ENCODE measurements at places on chromosomes 12 and 14.

DNA sequence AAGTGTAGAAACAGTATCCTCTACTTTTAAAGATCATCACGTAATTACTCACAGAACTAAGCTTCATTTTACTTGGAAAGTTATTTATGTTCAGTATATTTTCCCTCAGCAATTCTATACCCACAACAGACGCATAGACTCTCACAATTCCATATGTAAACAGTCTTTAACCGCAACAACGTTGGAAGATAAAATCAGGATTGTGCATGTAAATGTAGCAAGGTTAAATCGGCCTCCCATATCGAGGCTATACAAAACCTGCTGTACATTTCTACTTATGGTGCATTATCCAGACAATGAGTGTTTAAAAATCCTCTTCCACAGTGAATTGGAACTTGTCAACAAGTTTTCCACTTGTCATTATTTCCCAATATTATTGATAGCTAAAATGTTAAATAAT, 581.1 kb downstream of the SLC16A7 start:
- no peak for DNase-seq

- no peak for DNase-seq
These were observed 299.4 kb downstream of the SLC16A7 start for GRCh38 chr12:59895166-59895775.

- no peak for DNase-seq
These were observed 116.6 kb downstream of the SLC35F4 start for GRCh38 chr14:57749267-57749666.

- DNase-seq = no peak
These were observed 37.7 kb downstream of the FGD4 start for GRCh38 chr12:32437095-32437515.

DNA sequence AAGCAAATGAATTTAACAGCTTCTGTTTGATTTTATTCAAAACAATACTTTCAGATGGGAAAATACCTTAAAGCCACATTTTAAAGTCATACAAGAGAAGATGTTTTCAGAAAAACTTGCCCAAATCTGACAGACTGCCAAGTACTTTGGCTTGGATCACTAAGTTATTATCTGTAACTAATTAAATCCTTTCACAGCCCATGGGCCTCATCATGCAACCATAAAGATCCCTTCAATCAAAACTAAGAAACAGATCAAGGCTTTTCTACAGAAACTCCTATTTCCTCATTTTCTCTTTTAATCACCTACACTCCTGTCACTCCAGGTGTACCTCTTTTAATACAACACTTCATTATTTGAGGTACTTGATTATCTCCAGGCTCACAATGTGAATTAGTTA, 28.1 kb downstream of the BLTP3B start:
- no peak for DNase-seq

GRCh38 chr14:51653079-51653774, 1.5 kb downstream of the FRMD6 start:
- DNase-seq = no peak

GRCh38 chr12:121427556-121428050, 27.7 kb downstream of the RNF34 start:
- DNase-seq = no peak

DNA sequence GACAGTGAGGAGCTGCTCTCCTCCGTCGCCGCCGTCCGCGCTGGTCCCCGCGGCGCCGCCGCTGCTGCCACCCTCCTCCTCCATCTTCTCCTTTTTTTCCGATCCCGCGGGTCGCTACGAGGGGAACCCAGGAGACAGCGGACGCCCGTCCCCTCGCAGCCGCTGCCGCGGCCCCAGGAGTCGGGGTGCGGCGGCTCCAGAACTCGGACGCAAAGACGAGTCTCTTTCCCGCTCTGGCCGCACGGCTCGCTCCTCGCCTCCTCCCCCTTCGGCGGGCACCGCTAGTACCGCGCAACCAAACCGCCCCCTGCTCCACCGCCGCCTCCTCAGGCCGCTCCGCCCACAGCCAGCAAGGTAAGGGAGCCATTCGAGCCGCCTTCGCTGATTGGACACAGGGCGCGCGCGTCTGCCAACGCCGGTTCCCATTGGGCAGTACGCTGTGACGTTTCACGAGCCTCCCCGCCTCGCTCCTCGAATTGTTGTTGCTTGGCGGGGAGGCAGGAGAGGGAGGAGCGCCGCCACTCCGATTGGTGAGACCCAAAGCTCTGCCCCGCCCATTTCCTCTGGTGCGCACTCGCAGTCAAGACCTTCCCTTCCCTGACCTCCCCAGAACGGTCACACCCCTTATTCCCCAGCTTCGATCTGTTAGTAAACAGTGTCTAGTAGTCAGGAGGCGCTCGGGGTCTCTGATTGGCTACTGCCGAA, at the start of gene RPS6KA5:
Gene RPS6KA5 (minus strand): TSS at position 291 of the 705 bp plus-strand sequence. CDS start 207 bp downstream, at position 84.
- DNase-seq = peak; percentile 100

- no peak for DNase-seq
These were observed 123.6 kb downstream of the SCN8A start for GRCh38 chr12:51714666-51715065.

DNA sequence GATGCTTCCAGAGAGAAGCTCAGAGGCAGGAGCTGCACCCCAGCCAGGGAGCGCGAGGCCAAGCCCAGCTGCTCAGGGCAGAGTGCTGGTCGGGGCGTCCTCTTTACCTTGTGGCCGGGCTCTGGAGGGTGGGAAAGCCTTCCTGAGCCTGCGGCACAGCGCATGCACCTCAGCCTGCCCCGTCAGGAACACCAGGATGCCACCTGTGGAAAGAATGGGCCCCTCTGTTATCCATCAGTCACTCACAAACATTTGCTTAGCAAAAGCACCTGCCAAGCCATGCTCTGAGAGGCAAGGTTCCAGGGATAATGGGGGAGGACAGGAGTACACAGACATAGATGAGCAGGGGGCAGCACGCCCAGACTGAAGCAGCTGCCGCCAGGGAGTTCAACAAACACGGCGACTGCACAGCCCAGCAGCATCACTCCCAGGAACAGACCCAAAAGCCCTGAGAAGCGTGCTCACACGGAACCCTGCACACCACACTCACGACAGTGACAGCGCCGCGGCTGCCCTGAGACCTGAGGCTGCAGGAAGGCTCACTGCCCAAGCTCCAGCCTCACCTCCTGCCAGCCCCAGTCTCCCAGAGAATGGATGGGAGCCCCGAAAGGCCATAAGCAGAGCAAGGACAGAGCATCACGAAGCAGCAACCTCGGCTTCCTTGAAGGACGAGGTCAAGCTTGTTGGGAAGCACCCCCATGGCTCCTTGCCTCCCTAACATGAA, 21.8 kb downstream of the DHX37 start:
- DNase-seq = no peak

- no peak for DNase-seq
These were observed 64.5 kb downstream of the TSPAN9 start for GRCh38 chr12:3141339-3142321.

DNA sequence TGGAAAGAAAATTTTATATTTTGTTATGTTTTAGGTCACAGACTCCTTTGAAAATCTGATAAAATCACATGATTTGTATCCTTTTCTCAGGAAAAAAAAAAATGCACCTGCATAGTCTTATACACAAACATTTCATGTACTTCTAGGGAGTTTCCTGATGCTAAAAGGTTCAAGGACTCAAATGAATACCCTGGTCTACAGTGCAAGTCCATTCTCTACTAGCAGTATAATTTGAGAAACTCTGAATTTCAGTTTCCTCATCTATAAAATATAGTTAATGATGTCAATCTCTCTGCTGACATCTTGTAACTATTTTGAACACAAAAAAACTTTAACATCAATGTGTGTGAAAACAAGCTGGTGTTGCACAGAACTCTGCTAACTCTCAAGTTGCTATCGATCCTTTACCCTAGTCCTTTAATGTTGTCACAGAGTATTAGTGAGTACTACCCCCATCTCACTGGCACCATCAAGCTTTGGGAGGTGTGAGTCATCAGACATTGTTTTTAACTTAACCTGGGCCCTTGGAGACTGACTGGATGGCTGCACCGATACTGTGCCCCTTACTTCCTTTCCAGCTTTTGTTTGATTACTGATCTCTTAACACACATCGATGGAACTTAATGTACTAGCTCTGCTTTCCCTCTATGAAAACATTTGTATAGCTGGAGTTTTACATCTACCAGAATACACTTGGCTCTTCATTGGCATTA, 251.9 kb upstream of the SOX5 start:
- no peak for DNase-seq
